ENCODE measurements at places on chromosomes 7 and 10. TPM values are rescaled to one million over a fixed set of nuclear protein-coding genes. Genes with fewer than 3 reads are reported as not detected.

The NXPH1 gene
- not detected for total RNA-seq

The ZP3 gene
- 3.7 TPM for total RNA-seq

The NRP1 gene
- 85.9 TPM for total RNA-seq

The CUBN gene
- total RNA-seq, result 0.16 TPM

The GRID1 gene
- total RNA-seq, result not detected

The PCDH15 gene
- total RNA-seq, result not detected

The HMX2 gene
- total RNA-seq, result 0.61 TPM

GRCh38 chr7:36530456-36530855 lies 140.8 kb downstream of the ANLN start:
- no peak for DNase-seq

GRCh38 chr10:123704812-123705211 lies 38.7 kb downstream of the GPR26 start:
- DNase-seq, result no peak

DNA sequence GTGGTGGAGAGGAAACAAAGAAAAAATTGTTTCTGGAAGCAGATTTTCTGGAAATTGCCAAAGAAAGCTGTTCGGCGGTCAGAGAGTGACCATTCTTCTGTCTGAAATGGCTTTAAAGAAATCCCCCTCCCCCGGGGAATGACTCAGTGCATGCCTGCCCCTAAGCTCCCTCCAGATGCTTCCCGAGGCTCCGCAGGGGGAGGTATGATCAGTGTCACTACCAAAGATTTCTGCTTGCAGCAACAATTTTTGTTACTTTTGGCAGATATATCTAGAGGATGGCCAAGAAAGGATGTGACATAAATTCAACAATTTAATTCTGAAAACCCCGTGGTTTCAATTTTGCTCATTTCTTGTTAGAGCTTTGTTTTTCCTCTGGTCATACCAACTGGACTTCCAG lies 163.9 kb downstream of the JCAD start:
- peak; percentile 56 for DNase-seq

- DNase-seq, result no peak
Measured at GRCh38 chr7:111043561-111043960, 47.4 kb upstream of the LRRN3 start.

DNA sequence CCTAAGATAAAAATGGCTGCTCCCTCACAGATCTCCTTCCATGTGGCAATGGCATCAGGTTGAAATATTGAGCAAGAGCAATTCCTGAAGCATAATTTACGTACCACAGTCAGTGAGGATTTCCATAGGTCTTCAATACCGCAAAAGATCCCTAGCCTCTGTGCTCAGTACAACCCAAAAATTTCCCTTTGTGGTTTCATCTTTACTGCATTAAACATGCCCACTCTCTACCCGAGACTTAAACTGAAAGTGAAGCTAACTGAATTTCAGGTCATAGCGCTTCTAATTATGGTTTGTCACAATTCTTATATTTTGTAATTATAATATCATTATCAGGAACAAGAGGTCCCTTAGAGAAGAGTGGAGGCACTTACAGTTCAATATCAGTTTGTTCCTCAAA lies 1071.1 kb downstream of the XPNPEP1 start:
- DNase-seq, result no peak

- DNase-seq, result no peak
Measured at GRCh38 chr10:26950934-26951333, 90.2 kb upstream of the ABI1 start.

DNA sequence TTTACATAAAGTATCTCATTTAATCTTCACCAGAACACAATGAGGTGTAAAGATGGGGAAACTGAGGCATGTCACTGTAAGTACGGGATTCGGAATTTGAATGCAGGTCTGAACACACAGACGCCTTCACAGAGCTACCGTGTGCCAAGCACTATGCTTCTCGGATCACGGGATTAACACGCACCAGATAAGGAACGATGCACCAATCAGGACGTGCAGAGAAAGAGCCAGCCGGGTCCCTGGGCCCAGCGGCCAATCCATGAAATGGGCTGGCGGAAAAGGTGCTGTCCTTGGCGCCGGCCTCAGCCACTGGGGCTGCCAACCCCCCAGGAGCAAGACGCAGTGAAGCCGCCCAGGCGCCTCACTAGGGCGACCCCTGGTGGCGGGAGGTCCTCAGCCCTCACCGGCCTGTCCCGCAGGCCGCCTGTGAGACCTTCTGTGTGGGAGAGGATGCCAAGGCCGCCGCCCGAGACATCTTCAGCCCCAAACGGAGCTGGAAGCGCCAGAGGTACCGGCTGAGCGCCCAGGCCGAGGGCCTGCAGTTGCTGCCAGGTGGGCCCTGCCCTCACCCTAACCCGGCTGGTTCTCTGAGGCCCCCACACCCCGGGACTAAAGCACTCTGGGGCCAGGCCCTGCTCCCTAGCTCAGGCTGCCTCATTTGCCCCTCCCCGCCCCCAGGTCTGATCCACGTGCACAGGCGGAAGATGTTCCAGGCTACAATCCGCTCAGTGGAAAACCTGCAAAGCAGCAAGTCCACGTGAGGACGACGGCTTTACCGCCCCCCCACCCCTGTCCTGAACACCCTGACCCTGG lies 15.6 kb downstream of the ATG9B start:
- peak; percentile 30 for DNase-seq

DNA sequence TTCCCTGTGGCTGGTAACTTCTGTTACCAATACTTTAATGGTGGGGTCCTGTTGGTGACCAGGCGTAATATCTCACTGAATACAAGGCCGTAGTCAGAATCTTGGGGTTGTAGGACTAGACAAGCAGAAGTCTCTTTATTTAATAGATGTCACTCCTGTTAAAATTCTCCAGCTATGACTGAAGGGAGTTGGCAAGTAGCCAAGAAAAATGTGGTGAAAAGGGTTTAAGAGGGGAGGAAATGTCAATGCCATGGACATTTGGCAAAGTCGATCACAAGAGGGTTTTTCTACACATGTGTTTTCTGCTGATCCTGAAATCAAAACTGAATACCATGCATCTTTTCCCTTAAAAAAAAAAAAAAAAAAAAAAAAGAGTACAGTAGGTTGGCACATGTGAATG lies 533.5 kb downstream of the AUTS2 start:
- DNase-seq, result no peak

DNA sequence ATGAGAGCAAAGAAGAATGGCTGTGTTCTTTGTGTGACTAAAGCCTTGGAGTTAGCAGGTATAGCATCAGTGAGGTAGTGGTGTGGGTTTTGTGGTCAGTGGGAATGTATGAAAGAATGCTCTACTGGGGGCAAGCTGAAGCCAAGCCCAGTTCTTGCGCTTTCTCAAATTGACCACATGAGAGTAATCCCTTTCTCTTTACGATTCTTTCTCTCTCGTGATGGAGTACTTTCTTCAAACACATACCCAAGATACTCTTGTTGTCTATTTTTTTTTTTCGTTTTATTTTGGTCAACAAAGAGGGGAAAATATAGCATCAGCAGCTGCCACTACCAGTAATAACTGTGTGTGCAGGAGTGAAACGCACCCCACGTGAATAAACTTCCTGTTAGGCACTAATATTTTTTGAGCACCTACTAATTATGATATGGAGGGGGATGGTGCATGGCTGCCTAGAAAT lies 8.4 kb upstream of the PANK1 start:
- peak; percentile 56 for DNase-seq

GRCh38 chr7:21967598-21968003 lies 21.9 kb upstream of the CDCA7L start:
- DNase-seq, result no peak

DNA sequence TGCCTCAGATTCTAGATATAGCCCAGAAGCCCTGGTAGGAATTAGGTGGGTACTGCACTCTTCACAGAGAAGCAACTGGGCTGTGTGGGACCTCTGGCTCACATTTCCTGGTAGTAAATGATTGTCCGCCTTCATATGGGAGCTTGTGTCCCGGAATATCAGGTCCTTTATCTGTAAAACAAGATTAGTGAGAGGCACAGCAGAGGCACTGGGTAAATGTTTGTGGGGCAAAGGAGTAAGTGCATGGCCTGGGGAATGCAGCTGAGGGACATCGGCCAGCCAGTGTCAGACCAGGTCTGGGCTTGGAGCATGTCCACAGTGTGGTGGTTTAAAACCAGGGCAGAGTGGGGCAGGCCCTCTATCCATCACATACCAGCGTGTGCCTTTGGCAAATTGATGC lies 323.3 kb upstream of the ZMIZ1 start:
- DNase-seq, result no peak

DNA sequence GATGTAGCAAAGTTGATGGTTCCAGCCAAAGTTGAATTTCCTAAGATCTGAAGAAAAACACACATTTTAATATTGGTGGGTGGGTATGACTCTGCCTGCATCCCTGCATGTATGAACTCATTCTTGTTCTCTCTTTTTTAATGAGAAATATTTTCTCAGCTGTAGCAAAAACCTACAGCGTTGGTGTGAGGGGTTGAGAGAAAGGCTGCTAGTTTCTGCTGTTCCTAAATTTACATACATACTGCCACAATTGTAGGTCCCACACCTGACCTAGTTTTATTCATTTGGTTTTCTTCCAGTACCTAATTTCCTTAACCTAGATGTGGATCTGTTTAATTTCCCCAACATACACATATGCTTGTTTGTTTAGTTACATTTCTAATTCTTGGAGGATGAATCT lies 4.6 kb downstream of the AGFG2 start:
- DNase-seq, result no peak

- DNase-seq, result no peak
Measured at GRCh38 chr7:153934048-153934447, 118.2 kb upstream of the DPP6 start.

- no peak for DNase-seq
Measured at GRCh38 chr10:131587976-131588680, 276.6 kb upstream of the TCERG1L start.

DNA sequence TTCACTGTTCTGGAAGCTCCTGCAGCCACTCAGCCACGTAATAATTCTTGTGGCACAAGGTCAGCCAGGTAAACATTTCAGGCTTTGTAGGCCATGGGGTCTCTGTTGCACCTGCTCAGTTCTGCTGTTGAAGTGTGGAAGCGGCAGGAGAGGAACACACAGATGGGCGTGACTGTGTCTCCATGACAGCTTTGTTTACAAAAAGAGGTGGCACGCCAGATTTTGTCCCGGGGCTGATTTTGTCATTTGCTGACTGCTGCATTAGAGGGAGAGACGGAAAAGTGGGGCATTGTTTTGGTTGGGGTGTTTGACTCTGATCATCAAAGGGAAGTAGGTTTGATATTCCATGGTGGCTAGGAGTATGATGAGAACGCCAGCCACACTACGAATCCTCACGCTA lies 103.1 kb downstream of the PRKAG2 start:
- no peak for DNase-seq

GRCh38 chr7:126856691-126857291 lies 395.9 kb downstream of the GRM8 start:
- DNase-seq, result no peak

DNA sequence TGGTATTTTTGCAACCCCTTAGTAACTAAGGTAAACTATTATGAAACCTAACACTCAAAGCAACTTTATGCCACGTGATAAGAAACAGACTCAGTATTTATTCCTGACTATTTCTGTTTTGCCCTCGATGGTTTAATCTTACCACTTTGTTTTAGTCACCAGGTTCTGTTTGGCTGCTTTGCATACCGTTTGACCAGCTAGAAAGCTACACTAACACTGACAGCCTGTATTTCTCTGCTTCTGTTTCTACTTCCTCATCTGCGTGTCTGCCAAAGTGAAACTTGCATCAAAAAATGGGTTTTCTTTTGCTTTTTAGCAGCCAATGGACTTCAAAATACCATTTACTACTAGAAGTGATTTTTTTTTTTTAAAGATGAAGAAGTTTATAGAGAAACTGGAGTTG lies 802.5 kb downstream of the GRM8 start:
- DNase-seq, result no peak
